Tongue (tissue), 3 donors: ENCODE measurements at places on chromosomes 3 and 15. TPM values are rescaled to one million over a fixed set of nuclear protein-coding genes. Genes with fewer than 3 reads are reported as not detected.

DNA sequence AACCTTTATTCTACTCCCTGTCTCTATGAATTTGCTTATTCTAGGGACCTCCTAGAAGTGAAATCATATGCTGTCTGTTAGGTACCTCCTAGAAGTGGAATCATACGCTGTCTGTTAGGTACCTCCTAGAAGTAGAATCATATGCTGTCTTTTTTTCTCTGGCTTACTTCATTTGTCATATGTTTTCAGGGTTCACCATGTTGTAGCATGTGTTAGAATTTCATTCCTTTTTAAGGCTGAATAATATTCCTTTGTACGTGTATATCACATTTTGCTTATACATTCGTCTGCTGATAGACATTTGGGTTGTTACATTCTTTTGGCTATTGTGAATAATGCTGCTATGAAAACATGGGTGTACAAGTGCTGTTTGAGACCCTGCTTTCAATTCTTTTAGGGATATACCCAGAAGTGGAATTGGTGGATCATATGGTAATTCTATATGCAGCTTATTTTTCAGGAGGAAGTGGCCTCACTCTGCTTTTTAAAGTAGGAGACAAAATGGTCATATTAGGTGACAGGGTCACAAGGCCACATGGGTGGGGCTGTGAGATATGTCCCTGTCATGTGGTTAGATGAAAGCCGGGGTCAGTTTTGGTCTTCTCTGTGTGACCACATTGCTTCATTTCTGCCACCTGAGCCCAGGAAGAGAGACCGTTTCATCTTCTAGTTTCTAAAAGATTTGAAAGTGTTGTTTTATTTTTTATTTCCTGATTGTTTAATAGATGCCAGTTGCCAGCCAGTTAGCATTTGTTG, 76.7 kb downstream of the FLNB start:
- DNase-seq: no peak

GRCh38 chr3:111895071-111895470, 36.0 kb downstream of the PHLDB2 start:
- DNase-seq: peak; percentile 49

DNA sequence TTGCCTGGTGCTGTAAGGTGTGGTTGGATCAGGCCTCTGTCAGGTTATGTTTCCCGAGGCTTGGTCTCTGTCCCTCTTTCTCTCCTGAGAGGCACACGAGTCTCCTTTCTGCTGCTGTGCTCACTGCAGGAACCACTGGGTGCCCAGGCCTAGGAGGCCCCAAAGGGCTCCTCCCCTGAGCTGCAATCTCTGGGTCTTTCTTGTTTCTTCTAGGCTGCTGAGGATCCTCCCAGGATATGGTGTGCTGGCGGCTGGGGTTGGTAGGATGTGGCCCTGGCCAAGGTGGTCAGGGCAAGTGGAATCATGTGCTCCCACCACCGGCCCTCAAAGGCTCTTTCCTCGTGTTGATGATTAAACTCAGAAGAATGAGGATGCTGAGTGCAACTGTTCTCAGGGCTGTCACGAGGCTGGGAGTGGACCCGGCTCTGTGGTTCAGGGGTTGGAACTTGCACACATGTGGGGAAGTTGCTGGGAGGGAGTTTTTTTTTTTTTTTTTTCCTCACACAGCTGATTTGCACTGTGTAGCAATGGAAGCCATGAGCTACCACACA, 43.6 kb upstream of the CTSH start:
- peak; percentile 35 for DNase-seq

GRCh38 chr15:93072411-93073394, 16.3 kb downstream of the RGMA start:
- DNase-seq: peak; percentile 96

GRCh38 chr3:79086514-79086913, 681.3 kb downstream of the ROBO1 start:
- DNase-seq: peak; percentile 80

DNA sequence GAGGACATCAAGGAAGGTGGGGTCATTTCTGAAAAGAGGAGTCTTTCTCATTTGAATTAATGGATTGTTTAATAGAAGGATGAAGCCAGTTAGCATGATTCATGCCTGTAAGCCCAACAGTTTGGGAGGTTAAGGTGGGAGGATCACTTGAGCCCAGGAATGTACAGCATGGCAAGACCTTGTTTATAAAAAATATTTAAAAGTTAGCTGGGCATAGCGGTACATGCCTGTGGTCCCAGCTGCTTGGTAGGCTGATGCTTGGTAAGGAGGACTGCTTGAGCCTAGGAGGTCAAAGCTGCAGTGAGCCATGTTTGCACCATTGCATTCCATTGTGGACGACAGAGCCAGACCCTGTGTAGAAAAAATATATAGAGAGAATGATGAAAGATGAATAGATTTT, 165.5 kb downstream of the ALCAM start:
- no peak for DNase-seq

- peak; percentile 41 for DNase-seq
Observed at GRCh38 chr15:52261498-52262242, 33.9 kb downstream of the MYO5C start.

GRCh38 chr3:190169877-190170276, 49.2 kb upstream of the P3H2 start:
- DNase-seq: no peak

DNA sequence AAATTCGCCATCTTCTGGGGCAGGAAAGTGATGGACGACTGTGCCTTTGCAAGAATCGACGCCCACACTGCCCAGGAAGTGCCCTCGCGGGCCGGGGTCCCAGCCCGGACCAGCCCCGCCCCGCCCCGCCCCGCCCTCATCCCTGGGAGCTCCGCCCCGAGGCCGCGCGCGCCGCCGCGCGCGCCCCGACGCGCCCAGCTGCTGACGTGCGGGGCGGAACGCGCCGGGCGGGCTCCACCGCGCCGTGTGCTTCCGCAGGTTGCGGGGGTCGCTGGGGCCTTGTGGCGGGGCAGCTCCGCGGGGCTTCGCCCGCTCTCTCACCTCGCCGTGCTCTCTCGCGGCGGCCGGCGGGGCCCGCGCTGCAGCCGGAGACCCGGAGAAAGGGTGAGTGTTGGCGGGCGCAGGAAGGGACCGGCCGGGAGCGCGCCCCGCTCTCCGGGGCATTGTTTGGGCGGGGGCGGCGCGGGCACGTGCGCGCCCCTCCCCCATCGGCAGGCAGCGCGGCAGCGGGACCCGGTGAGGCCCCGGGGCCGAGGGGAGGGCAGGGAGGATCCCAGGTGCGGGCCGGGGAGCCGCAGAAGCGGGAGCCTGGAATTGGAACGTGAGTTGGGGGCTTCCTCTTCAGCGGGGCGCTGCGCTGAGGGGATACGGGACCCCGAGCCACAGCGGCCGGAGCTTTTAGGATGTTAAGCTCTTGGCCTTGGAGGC, at the start of gene YEATS2:
TSS of gene YEATS2 (plus strand) at position 188 of the 708 bp plus-strand sequence. CDS start 17,366 bp downstream, outside the sequence.
- DNase-seq: peak; percentile 84

- no peak for DNase-seq
Observed at GRCh38 chr3:189851682-189852081, 220.5 kb downstream of the TP63 start.

DNA sequence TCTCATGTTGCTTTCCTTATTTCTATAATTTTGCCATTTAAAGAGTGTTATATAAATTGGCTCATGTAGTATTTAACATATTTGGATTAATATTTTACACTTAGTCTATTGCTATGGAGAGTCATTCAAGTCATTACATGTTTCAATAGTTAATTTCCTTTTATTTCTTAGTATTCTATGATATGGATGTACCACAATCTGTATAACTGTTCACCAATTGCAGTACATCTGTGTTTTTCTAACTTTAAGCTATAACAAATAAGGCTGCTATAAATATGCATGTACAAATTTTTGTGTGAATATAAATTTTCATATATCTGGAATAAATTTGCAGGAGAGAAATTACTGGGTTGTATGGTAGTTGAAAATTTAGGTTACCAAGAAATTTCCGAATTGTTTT, 993.4 kb downstream of the NAALADL2 start:
- no peak for DNase-seq

DNA sequence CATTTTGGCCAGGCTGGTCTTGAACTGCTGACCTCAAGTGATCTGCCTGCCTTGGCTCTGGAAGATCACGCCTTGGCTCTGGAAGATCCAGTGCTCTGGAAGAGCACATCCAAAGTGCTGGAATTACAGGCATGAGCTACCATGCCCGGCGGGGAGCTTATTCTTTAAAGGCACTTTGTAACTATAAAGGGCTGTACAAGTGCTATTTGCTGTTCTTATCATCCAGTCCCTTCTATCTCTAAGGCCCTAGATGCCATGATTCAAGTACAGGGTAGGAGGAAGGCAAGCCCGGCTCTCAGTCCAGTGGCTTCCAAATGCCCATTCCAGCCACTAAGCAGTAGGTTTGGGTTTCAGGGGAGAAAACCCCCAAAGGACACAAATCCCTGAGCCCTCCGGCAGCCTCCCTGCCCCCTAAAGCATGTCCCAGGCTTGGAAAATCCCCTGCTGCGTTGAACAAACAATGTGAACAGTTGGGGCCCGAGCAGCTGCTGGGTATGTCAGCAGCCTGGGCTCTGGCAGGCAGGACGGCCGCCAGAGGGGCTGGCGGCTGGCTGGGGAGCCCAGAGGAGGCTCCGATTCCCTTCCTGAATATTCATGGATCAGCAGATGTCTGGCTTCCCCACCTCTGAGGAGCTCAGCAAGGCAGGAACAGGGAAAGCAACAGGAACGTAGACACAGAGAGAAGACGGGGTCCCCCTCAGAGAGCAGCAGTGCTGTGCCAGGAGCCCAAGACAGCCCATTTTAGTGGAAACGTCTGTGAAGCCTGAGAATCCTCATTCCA, 7.7 kb downstream of the IGDCC4 start:
- DNase-seq: peak; percentile 96

GRCh38 chr15:74978503-74978902, 16.9 kb upstream of the SCAMP5 start:
- DNase-seq: no peak

GRCh38 chr3:67654844-67655177, 399 bp upstream of the SUCLG2 start:
- DNase-seq: no peak

DNA sequence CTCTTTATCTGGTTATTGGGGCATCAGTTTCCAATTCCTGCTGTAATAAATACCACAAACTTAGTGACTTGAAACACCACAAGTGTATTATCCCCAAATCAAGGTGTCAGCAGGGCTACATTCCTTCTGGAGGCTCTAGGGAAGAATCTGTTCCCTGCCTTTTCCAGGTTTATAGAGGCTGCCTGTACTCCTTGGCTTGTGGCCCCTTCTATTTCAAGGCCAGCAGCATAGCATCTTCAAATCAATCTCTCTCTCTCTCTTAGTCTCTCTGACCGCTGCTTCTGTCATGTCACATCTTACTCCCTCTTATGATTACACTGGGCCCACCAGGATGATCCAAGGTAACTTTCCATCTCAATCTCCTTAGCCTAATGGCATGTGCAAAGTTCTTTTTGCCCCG, 44.9 kb upstream of the CA12 start:
- DNase-seq: no peak

DNA sequence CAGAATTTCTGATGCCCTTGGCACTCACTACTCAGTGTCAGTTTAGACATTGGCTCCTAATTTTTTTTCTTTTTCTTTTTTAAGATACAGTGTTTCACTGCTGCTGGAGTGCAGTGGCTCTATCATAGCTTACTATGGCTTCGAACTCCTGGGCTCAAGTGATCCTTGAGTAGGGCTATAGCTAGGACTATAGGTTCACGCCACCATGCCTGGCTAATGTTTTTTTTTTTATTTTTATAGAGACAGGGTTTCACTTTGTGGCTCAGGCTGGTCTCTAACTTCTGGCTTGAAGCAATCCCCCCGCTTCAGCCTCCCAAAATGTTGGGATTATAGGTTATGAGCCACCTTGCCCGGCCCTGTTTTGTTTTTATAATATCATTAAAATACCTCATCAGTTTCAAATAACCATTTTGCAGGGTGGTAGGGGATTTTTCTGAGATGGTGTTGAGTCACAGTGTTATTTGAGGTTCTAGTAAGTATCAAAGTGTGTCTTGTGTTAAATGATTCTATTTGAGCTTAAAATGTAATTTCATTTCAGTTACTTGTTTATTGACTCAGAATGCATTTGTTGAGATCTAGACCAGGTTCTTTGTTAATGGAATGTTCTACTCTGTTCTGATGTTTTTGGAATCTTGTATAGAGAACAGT, 7.0 kb downstream of the FNDC3B start:
- DNase-seq: no peak

DNA sequence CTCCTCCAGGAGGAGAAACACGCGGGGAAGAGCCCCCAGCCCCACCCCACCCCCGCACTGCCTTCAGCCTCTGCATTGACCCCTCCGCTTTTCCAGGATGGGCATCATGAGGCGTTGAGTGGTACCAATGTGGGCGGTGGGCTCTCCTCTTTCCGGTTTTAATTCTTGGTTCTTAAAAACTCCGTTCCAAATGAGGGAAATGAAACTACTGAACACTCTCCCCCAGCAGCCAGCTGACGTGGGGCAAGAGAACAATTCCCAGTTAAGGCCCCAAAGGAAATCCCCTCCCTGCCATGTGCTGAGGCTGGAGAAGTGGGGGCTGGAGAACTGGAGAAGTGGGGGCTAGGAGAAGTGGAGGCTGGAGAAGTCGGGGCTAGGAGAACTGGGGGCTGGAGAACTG, 5.3 kb upstream of the NRROS start:
- no peak for DNase-seq

DNA sequence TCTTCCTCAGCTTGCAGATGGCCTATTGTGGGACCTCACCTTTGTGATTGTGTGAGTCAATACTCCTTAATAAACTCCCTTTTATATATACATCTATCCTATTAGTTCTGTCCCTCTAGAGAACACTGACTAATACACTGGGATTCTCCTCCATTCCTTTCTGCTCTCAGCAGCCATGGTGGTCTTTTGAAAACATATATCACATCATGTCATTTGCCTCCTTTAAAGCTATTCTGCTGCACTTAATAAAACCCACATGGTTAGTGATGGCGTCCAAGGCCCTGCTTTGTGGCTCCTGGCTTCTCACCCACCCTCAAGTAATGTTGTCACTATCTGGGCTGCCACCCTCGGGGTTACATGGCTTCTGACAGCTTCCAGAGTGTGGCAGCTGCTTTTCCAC, 169.5 kb downstream of the CADPS start:
- DNase-seq: no peak

GRCh38 chr15:64959128-64959527, 30.6 kb downstream of the SPG21 start:
- DNase-seq: no peak

DNA sequence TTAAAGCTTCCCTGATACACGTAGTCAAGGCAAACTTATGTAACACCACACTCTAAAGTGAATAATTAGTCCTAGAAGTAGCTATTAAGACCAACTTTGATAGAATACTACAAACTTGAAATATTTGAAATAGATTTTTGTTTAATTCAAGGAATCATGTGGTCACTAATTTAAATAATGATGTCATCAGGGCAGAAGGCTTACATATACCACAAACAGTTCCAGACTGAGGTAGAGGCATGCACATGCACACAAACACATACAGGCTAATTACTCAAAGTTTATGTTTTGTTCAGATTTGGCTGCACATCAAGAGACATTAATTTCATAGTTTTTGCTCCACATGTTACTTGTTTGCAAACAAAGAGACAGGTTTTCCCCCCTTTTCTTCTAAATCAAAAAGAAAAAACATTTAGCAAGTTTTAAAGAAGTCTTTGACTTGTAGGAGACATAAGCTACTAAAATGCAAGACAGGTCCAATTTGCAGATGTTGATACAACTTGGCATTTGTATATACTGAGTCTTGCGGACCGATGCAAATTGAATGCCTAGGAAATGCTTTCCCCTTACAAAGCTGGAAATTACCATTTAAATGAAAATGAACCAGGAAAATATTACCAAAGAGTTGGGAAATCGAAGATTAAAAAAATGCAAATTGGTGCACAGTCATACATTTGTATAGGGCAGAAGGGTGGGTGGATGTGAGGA, 594.8 kb downstream of the MAGI1 start:
- peak; percentile 30 for DNase-seq

The CAMP gene
- total RNA-seq: not detected

The ANKRD34C gene
- 0.21 TPM for total RNA-seq

The TMEM44 gene
- 19.4 TPM for total RNA-seq

The MYEF2 gene
- total RNA-seq: 10.6 TPM

The WDR49 gene
- total RNA-seq: 2.2 TPM

The C3orf85 gene
- not detected for total RNA-seq
